ENCODE measurements at places on chromosomes 7 and 10.
A peak's percentile ranks its signal among the peaks of the same experiment; 100 is the strongest.

GRCh38 chr10:17344206-17344605, 110.2 kb downstream of the ST8SIA6 start:
- DNase-seq, result no peak

DNA sequence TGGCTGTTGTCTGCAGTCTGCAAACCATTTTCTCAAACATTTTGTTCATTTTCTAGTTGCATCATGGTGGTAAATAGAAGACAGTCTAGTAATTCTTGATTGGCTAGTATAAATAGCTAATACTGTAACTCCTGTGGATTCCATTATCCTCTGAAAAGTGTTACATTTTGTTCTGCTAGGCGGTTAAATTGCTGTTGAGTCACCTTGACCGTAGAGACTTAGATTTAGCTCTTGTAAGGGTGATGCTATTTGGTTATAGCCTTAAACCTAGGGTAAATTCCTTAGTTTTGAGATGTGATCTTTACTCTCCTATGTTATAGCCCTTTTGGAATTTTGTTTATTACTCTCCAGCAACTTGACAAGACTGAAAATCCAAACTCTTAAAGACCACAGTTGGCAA, 58.8 kb downstream of the SHOC2 start:
- DNase-seq, result no peak

GRCh38 chr7:138549082-138549481, 89.0 kb downstream of the TRIM24 start:
- no peak for DNase-seq

DNA sequence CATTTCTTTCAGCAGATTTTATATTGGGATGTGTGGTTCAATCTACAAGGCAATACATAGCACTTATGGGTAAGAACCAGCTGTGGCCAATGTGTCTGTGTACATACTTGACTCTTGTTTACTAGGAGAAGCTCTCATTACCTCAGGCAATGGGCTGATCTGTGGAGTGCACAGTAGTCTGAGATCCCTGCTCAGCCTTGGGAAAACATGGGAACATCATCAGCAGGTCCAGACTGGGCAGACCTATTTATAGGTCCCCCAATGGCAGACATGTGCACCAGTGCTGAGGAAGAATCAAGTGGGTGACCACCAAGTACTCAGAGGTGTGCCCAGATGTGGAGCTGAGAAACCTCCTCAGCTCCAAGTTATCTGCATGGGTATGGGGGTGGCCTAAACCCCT, 349.7 kb downstream of the KIF20B start:
- DNase-seq, result no peak

DNA sequence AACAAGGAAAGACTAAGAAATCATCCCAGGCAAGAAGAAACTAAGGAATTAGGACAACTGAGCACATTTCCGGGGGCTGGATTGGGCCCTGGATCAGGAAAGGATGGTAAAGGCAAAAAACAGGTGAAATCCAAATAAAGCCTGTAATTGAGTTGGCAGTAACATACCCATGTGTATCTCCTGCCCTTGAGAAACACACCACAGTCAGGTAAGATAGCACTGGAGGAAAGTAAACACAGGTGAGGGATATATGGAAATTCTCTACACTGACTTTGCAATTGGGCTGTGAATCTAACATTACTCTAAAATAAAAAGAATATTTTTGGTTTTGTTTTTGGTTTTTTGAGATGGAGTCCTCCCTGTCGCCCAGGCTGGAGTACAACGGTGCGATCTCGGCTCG, 140.2 kb upstream of the FRMD4A start:
- no peak for DNase-seq

DNA sequence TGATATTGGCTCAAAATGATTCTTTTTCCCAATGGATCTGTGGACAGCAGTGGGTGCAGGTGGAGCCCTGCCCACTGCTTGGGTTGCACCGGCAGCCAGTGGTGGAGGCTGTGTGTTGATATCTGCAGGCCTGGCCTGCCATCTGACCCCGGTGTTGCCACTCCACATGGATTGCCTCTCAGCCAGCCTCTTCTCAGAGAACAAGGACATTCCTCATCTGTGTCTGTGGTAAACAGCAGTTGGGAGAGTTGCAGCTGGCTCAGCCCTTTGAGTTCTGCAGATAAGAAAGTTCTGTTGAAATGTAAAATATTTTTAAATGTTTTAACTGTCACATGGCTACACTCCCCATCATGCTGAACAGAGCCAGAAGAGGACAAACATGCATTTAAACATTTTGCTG, 374.9 kb upstream of the CELF2 start:
- DNase-seq, result no peak

- DNase-seq, result peak; percentile 68
These were observed 12.4 kb downstream of the CTBP2 start for GRCh38 chr10:125147971-125148439.

GRCh38 chr7:155161690-155162089, 91.6 kb downstream of the HTR5A start:
- DNase-seq, result no peak

DNA sequence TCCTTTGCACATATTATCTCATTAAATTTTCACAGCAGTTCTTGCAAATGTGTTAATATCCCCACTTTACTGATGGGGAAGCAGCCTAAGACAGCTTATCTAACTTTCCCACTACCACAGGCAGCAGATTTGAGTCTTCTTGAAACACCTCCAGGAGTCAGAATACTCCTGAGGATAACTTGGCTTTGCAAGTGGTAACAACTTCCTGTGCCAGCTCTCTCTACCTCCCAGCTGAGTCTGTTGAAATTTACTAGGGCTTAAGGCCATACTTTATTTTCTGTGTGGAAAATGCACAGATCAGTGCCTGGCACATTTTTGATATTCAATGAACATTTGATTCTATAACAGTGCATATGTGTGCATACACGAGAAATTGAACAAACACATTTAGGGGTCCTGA, 136.1 kb upstream of the COBL start:
- no peak for DNase-seq

DNA sequence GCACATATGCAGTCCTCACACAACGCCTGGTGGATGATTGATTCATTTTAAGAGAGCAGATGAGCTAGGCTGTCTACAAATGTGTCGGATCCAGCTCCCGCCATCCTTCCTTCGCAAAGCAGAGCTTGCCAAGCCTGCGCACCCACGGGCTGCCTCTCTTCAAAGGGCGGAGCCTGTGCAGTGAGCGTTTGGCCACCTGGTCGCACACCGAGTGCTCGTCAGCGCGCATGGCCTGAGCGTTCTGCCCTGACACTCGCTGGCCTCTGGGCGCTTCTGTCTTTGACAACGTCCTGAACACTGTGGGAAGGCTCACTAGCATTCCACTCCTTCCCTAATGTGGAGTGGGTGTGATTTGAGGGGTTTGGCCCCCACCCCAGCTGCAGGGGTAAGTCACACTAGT, 47.1 kb upstream of the TMEM72 start:
- DNase-seq, result no peak

DNA sequence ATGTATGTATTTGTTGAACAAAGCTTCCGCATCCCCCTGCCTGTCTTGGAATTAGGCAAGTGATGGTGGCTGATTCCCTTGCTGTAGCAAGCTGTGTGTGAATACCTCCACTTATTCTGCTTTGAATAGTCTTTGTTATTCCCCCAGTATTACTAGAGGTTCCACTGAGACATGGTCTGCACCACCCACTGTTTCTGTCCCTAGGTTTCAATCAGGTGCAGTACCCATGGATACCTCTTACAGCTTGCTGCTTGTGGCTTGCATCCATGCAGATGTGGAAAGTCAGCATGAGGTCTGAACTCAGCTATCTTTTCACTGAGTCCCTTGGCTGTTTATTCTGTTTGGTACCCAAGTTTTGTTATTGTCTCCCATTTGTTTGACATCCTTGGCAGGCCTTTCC, 447.4 kb downstream of the GRM8 start:
- no peak for DNase-seq

DNA sequence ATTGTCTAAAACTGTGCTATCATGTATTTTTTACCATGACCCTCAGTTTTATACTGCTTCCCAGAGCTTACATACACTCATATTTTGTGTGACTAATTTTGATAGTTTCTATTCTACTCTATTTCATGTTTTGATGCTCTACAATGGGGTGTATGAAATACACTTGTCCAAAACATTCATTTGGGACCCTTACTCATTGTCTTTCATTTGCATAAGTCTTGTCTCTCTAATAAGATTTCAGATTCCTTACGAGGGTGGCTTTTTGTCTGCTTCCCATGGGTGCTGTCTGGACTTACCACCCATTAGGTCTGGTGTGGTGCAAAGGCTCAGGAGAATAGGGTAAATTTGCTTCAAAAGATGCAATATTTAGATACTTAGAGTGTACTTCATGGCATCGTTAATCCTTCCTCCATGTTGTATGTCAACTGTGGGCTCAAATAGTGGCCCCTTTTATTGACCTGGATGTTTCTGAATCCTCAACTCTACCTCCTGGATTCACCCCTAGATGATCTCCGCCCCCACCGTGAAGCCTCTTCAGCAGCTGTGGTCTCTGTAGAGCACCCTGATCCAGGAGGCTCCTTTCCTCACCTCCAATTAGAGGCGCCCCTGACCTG, 3.6 kb upstream of the GIMAP5 start:
- no peak for DNase-seq

- no peak for DNase-seq
These were observed 142.0 kb downstream of the DOCK1 start for GRCh38 chr10:127046975-127047877.

- no peak for DNase-seq
These were observed 110.4 kb downstream of the PKD1L1 start for GRCh38 chr7:47837826-47838225.

DNA sequence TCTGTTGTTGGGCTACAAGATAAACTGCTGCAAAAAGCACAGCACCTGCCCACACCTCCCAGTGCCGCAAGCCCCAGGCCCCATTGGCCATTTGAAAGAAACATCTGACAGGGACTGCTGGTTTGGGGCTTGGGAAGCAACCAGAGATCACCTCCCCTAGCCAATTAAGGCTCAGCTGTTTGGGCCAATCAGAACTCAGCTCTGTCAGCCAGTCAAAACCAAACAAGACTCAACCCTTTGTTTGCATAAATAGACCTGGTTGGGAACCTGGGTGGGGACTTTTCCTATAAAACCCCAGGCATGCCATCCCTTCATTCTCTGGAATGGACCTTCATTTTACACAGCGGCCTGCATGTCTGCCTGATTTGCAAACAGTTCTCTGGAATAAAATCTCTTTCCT, 17.2 kb upstream of the NME8 start:
- DNase-seq, result no peak

GRCh38 chr10:19750972-19751371, 65.3 kb upstream of the PLXDC2 start:
- no peak for DNase-seq

- no peak for DNase-seq
These were observed 49.9 kb upstream of the SH2B2 start for GRCh38 chr7:102236592-102237287.

DNA sequence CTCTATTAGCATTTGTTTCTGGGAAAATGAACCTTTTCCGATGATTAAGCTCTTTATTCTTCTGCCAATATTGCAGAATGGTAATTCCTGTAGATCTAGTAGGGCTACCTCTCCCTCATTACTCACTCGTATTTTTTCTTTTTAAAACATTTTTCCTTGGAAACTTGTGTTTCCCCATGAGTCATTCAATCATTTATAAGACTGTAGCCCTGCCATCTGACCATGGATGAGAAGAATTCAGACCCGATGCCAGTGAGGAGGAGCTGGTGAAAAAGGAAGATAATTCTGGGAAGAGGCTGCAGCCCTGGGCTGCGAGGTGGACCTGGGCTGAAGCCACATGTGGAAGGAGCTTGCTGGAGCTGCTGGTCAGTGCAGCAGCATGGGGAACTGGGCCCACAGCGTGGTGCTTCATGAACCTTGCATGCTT, 242.8 kb downstream of the KLF6 start:
- DNase-seq, result no peak

- DNase-seq, result no peak
These were observed 176.5 kb upstream of the CCZ1B start for GRCh38 chr7:7002418-7003062.

DNA sequence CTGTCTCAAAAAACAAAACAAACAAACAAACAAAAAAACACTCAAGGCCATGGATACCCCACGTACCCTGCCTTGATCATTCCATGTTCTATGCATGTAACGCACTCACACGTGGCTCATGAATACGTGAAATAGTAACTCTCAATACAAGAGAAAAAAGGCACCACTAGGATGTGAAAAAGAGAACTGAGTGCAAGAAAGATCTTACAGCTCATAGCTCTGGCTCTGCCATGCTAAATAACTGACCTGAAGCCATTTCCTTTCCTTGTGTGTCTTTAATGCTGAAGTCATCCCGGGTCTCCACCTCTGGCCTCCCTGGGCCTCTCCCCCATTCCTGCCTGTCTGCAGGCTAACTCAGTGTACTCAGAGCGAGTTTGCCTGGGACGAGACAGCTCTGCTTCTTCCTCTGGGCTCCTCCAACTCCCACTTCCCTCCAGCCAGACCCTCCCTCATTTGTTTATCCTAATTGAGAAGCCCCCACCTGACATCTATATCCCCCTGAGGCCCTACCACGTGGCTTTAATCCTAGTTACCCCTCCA, 117.3 kb downstream of the PRPF18 start:
- no peak for DNase-seq

DNA sequence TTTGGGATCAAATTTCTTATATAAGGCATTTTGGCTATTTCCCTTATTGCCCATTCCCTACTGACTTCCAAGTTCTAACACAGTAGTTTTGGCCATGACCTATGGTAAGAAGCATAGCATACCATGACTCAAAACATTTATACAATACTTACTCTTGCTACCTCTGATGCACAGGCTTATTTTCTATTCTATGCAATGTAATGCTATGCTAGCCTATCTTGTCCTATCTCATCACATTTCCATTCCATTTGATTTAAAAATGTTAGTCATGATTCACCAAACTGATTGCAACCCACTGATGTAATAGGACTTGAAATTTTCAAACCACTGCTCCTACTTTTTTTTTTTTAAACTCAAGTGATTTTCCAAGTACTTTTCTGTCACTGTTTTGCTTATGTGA, 658.5 kb downstream of the TYW1 start:
- DNase-seq, result no peak

DNA sequence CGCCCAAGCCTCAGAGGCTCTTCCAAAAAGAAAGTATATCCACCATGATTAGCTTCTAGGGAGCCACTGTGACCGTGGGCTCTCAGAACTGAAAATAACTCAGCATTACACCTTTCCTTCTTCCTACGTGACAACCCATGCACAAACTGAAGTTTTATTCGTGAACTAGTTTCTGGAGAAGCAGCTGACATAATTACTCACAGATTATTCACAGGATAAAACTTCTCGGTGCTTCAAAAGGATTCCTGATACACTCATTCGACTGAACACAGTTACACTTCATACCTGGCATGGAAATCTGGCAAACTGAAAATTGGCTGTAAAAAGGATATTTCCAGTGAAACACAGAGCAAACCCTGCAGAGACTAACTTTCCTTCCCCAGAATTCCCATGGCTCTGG, 139.2 kb upstream of the PTER start:
- no peak for DNase-seq

All from GF-D8 (cell line).